Peyer's patch (tissue), 4 donors: ENCODE measurements at places on chromosomes 5 and 9. TPM values are rescaled to one million over a fixed set of nuclear protein-coding genes. Genes with fewer than 3 reads are reported as not detected.

- H3K36me3 ChIP-seq: no peaks in the 10 kb centered on the region
- no peaks in the 10 kb centered on the region for H3K27me3 ChIP-seq
- peak; percentile 89 for DNase-seq
- no peak overlapping the region for H3K27ac ChIP-seq
Measured at GRCh38 chr5:151315998-151316597, 12.5 kb upstream of the SLC36A3 start.

GRCh38 chr5:61232490-61233050, 70.3 kb upstream of the SMIM15 start:
- no peaks in the 10 kb centered on the region for H3K27me3 ChIP-seq
- no peaks in the 10 kb centered on the region for H3K36me3 ChIP-seq
- H3K4me3 ChIP-seq: no peak overlapping the region
- H3K27ac ChIP-seq: no peak overlapping the region
- DNase-seq: no peak

GRCh38 chr5:17951392-17952169, 317.3 kb downstream of the TAF11L14 start:
- DNase-seq: no peak
- no peaks in the 10 kb centered on the region for H3K36me3 ChIP-seq
- no peak overlapping the region for H3K4me3 ChIP-seq
- H3K27me3 ChIP-seq: no peaks in the 10 kb centered on the region
- H3K4me1 ChIP-seq: no peaks in the 10 kb centered on the region

DNA sequence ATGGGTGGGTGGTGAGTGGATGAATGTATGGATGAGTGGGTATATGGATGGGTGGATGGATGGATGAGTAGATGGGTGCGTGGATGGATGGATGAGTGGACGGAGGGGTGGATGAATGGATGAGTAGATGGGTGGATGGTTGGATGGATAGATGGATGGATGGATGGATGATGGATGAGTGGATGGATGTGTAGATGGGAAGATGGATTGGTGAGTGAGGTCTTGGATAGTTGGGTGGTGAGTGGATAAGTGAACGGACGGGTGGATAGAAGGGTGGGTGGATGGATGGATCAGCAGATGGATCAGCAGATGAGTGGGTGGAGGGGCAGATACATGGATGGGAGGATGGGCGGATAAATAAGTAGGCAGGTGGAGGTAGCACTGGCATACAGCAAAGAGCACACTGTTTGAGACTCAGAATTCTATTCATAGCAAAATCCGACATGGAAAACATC, 163.5 kb downstream of the C9orf50 start:
- H3K4me3 ChIP-seq: no peak overlapping the region
- DNase-seq: no peak
- H3K27ac ChIP-seq: no peak overlapping the region

DNA sequence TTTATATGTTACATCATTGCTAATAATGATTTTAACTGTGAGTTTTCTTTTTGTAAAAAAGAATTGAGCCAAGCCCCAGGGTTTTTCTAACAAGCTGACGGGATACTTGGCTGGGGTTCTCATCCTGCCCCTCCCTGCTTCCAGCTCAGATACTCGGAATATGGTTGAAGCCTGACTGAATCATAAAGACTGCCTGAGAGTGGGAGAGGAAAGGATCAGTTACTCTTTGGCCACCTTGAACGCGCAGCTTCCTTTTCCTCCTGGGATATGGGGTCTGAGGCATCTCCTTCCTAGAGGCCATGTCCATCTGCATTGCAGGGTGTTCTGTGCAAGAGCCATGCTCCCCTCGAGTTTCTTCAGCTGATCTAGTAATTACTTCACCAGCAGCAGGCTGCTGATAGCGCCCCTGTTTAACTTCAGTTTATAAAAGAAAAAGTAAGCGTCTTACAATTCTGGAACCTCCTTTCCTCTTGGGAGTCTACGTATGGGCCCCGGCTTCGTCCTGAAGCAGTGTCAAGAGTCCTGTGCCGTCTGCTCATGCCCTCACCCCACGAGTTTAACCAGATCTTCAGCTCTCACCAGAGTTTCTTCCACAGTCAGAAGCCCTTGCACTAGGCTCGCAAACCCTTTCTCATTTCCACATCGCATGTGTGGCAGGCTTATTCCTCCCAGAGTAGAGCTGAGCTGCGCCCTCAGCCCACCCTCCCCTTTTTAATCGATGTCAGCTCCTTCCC, 130.0 kb downstream of the MVB12B start:
- no peak for DNase-seq
- no peaks in the 10 kb centered on the region for H3K27me3 ChIP-seq
- no peaks in the 10 kb centered on the region for H3K4me1 ChIP-seq
- H3K27ac ChIP-seq: no peak overlapping the region
- no peak overlapping the region for H3K4me3 ChIP-seq

The SLCO6A1 gene
- total RNA-seq: not detected
